ENCODE measurements at places on chromosomes 1 and 21.

GRCh38 chr1:168112673-168113305 is 23.9 kb downstream of the GPR161 start:
- DNase-seq = no peak

DNA sequence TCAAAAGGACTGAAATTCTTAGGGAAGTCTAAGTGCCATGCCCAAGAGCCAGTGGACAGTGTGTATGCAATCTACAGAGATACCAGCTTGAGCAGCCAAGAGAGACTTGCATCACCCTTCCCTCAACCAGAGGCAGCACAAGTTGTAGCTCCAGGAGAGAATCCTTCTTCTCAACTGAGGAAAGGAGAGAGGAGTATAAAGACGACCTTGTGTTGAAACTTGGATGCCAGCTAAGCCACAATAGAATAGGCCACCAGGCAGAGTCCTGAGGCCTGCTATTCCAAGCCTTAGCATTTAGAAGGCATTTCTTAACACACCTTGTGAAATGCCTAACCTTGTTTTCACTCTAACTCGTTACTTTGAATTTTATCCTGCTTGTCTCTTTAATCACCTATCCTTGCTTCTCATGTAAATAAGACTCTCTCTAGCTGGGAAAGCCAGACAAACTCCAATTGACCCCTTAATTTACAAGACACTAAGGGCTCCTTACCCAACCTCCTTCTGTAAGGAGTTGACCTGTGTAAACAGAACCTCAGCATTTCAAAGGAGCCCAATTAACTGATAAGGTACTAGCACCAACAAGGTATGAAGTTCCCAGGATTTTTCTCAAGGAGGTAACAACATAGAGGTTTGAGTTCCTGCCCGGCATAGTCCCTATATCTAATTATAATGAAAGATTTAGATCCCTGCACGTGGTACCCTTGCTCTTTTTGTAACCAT is 738.8 kb downstream of the AMY1C start:
- DNase-seq = no peak

DNA sequence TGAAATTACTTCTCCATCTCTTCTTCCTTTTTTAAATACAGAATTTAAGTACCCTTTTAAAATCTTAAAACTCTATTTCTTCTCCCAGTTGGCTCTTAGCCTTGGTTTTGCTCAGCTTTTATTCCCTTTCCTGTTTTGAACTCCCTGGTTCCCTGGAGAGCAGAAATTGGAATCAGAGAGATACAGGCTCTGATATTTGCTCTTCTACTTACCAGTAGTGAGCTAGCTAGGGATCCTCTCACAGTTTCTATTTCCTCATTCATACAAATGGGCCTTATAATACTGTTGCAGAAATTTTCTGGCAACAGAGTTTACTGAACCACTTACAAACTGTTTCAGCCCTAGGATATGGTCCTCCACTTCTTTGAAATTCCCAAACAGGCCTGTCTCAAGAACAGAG is 606.3 kb downstream of the NUF2 start:
- no peak for DNase-seq

GRCh38 chr21:39029086-39029755 is 154.0 kb downstream of the PSMG1 start:
- DNase-seq = no peak

DNA sequence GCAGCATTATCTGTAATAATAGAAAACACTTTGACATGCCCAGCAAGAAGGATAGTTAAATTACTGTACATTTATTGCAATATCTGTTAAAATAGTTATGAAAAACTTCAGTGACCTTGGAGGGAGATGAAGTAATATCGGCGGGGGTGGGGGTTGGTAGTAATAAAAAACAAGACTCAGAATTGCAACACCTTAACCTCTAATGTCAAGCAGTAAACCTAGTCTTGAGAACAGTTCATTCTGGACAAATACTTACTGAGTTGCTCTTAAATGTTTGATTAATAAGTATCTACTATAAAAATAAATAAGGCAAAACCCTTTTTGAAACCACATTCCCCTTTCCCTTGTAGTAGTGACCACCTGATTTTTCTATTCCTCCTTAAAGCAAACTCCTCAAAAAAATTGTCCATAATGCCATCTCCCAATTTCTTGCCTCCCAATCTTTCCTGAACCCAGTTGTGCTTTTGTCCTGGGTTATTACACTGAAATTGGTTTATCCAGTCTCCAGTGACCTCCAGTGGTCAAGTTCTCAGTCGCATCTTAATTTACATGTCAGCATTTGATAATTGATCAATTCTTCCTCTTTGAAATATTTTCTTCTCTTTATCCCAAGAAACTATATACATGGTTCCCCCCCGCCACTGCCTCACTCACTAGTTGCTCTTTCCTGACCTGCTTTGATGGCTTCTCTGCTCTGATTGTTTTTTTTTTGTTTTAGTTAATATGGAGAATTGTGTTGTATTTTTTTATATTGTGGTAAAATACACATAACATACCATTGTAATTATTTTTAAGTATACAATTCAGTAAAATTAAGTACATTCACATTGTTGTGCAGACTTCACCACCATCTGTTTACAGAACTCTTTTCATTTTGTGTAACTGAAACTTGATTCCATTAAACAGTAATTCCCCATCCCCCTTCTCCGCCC is 36.8 kb downstream of the RAP1A start:
- no peak for DNase-seq

DNA sequence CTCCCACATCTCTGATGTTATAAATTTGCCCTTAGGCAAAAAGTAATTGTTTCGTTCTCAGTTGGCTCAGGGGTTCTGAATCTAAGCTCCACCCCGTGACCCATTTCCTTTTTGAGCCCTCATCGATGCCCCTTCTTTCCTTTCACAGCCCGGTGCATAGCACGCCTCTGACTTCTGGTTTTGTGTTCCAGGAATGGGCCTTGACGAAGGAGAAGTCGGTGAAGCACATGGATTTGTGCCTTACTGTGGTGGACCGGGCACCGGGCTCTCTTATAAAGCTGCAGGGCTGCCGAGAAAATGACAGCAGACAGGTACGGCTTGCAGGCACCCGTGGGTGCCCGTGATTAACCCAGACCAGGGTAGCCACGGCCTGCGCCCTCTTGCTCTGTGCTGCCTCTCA is 151.9 kb downstream of the PGBD5 start:
- no peak for DNase-seq

GRCh38 chr1:63929106-63929478 is 155.3 kb downstream of the ROR1 start:
- no peak for DNase-seq

DNA sequence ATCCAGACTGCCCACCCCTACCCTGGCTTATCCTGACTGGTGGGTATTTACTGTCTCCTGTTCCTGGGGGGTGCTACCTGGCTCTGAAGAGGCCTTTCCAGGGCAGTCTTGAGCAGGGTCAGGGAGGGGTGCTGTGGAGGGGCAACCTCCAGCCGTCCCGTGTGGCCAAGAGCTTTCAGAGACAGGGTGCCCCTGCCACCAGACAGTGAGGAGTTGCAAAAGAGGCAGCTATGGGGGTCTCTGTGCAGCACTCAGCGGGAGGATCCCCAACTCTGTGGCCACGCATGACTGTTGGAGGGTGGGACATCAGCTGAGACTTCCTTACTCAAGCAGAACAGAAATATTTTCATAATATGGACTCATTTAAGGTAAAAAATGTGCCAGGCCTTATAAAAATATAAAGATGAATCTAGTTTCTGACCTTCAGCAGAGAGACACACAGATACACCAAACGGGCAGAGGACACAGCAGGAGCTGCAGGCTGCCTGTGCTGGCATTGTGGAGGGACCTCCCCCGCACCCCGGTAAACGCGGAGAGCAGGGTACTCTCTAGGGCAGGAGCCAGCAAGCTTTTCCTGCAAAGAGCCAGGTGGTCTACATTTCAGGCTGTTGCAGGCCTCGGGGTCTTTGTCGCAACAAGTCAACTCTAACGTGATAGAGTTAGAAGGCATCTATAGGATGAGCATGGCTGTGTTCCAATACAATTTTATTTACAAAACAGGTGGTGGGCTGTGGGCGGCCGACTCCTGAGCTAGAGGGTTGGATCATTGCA is 252.6 kb downstream of the RHOU start:
- no peak for DNase-seq

GRCh38 chr1:177487481-177487880 is 316.7 kb downstream of the BRINP2 start:
- DNase-seq = no peak

- no peak for DNase-seq
Observed at GRCh38 chr1:54931275-54931840, 44.4 kb upstream of the DHCR24 start.

DNA sequence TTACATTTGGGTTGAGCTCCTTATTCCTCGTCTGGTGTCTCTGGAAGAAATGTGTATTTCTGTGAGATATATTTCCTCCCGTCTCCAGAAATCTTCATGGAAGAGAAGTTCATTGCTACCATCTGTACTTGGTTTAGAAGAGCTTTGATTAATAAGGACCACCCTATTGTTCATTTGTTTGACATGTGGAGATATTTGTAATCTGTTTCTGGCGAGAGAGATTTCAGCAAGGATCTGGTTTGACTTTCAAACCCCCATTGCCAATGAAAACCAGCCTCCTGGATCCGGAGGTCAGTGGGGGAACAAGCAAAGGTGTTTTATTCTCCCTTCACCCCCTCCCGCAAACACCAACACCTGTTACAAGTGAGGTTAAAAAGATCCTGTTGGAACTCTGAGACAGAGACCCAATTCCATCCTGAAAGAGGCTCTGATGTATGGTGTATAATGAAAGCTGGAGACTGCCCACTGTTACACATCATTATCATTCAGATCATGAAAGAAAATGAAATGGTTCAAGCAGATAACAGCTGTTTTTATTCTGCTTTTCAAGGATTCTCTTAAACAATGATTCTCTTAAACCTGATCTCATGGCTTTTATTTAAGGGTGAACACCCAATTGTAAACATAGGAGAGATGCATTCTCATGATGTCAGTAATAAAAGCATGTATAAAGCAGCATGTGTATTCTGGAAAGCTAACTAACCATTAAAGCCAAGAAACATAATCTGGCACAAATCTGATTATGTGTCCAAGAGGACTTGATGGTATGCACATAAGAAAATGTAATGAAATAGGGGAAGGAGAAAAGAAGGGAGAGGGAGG is 393.5 kb upstream of the ADGRL2 start:
- DNase-seq = no peak

DNA sequence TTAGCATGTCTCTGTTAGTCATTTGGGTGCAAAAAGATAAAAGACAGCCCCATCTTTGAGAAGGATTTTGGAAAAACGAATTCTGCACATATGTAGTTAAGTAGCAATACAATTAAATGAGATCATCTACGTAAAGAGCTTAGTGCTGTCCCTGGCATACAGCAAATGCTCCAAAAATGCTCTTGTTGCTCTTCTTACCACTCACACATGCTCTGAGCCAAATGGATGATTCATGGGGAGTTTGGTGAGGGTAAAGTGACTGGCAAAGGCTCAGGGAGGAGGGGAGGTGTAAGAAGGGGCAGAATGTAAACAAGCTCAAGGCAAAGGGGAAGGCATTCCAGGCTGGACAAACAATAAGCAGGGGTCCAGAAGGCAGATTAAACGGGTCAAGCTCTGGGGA is 191.9 kb downstream of the AK5 start:
- no peak for DNase-seq

DNA sequence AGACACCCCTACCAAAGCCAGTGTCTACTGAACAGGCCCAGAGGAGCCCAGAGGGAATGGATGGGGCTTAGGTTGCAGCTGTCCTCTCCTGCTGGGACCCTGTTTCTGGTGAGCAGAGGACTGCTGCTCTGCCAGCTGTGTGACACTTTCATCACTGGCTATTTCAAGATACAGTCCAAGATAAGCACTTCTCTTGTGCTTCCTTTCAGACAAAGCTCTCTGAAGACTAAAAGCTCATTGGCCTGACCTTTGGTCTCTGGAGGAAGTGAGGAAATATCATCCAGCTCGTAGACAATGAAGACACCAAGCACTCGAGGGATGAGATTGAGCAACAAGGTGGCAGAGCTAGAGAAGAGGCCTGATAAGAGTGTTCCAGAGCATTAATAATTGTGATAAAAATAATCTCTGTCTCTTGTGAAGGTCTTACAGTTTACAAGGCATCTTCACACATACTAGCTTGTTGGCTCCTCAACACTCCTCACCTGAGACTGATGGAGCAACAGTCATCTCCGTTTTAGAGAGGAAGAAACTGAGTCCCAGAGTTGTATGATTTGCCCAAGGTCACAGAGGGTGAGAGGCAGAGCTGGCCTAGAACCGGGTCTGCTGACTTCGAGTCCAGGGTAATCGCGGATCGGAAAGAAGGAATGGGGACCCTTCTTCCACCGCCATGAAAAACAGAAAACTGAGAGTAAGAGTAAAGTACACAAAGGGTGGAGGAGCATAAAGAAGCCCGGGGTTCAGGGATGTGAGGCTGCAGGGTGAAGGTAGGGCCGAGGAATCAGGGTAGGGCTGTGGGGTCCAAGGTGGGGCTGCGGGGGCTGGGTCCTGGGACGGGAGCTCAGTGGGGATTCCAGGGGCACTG is 666 bp downstream of the PAFAH2 start:
- DNase-seq = no peak

DNA sequence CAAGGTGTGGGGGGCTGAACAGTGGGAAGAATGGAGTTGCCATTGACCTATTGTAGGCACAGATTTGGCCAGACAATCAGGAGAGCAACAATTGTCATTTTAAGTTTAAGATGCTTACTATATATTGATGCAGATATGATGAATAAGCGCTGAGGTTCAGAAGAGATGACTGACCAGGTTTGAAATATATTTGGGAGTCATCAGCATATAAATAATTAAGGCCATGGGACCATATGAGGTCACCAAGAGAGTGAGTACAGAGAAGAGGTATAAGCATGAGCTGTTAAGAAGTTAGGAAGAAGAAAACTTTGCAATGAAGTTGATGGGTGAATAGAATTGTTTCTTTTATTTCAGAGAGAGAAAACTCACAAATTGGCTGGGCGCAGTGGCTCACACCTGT is 4.5 kb upstream of the GADD45A start:
- DNase-seq = no peak
